Retina (tissue), 1 donor: ENCODE measurements at places on chromosomes 7 and 10.

GRCh38 chr10:92122941-92123450 lies 167.9 kb downstream of the CPEB3 start:
- DNase-seq: no peak

GRCh38 chr7:39035156-39035555 lies 57.4 kb downstream of the POU6F2 start:
- DNase-seq: no peak

DNA sequence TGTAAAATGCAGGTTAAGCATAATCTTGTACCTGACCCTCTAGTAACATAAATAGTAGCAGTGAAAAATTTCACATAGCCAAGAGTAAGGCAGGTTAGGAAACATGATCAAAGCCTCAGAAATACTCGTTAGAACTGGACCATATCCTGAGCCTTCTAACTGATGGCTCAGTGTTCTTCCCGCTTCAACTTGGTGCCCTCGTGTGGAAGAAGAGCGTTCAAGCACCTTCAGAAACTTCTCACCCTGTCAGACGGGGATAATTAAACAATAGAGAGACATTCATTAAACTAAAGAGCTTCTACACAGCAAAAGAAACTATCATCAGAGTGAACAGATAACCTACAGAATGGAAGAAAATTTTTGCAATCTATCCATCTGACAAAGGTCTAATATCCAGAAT lies 124.5 kb downstream of the MYOF start:
- peak; percentile 36 for DNase-seq

- DNase-seq: no peak
These were observed 89.8 kb upstream of the ANK3 start for GRCh38 chr10:60479305-60480020.

- no peak for DNase-seq
These were observed 49.8 kb upstream of the FGFR2 start for GRCh38 chr10:121648059-121648458.

GRCh38 chr10:8052956-8053445 lies 1.5 kb upstream of the GATA3 start:
- no peak for DNase-seq

- DNase-seq: no peak
These were observed 84.3 kb upstream of the MPP7 start for GRCh38 chr10:28387140-28387539.

GRCh38 chr7:139505563-139505962 lies 17.9 kb upstream of the CLEC2L start:
- DNase-seq: no peak

DNA sequence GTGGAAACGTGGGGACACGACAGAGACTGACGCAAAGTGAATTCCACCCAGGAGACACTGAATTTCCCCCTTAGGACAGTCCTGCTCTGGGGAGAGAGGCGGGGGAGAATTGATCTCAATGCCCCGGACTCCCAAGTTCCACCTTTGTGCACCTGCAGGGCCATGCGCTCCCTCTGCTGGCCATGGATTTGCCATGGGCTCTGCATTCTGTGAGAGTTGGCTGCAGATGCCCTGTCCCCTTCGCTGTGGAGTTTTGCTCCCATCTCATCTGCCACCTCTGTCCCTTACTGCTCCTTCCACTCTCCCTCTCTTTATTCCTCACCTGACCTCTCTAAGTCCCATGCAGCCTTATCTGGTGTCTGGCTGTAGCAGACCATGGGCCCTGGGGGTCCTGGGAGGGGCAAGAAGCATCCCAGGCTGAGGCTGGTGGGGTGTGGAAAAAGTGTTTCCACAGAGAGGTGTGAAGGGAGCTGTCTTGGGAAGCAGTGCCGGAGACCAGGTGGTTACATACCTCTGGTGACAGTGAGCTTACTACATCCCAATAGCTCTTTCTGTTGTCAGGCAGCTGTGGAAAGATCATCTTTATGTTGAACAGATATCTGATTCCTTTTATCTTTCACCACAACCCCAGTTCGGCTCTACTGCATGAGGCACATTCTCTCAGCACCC lies 14.3 kb downstream of the GHRHR start:
- no peak for DNase-seq
